Cortex of kidney (tissue), 1 donor: ENCODE measurements at places on chromosomes 2 and 18.

GRCh38 chr2:127078666-127079270 is 28.2 kb downstream of the BIN1 start:
- DNase-seq = no peak

- DNase-seq = no peak
Measured at GRCh38 chr2:65055422-65056214, 598 bp upstream of the CEP68 start.

- no peak for DNase-seq
Measured at GRCh38 chr2:200181755-200182154, 124.7 kb upstream of the SPATS2L start.

GRCh38 chr18:76566987-76567386 is 71.9 kb upstream of the ZNF516 start:
- DNase-seq = no peak

DNA sequence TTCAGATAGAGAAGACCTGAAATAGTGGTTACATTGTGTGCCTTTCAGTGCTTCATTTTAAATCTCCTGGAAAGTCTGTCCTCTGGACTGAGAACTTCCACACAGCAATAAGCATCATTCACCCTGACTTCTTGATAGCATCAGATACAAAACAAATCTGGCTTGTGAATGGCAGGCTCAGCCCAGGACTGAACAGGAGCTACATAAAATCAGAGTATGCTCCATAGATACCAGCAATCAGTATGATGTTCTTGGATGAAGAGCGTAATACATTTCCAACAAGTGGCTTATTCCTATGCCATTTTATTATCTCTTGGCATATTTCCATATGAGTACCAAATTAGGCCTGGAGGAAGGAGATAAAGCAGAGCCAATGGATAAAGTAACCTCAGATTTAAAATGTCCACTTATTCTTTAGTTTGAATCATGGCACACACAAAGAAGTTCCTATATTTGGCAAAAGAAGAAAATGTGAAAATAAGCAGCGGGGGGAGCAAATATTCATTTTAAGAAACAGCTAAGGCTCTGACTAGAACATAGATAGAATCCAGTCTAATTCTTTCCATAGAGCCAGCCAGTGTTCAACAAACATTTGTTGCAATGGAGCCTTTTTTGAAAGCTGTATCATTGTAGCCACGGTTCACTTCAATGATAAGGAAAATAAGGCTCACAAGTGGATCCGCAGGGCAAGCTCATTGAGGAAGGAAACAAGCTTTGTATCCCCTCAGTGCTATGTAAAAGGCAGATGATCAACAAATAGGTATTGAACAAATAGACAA is 230.8 kb upstream of the CHAC2 start:
- DNase-seq = no peak

- no peak for DNase-seq
Measured at GRCh38 chr2:73852020-73852419, 23.3 kb downstream of the STAMBP start.

GRCh38 chr2:100292022-100292580 is 30.2 kb downstream of the LONRF2 start:
- no peak for DNase-seq

GRCh38 chr2:180716186-180717180 is 263.9 kb upstream of the UBE2E3 start:
- no peak for DNase-seq

DNA sequence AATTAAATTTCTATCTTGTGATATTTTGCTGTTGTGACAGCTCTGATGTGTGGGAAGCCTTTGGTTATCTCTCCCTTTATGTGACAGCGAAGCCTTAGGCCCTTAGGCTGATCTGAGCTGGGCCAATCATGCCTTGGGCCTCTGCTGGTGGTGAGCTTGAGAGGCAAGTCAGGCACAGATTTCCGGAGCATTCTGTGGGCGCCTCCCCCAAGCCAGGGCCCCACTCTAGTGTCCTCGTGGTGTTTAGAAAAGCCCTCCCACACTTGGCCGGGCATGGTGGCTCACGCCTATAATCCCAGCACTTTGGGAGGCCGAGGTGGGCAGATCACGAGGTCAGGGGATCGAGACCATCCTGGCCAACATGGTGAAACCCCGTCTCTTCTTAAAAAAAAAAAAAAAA is 239.8 kb downstream of the SH3RF3 start:
- DNase-seq = no peak

DNA sequence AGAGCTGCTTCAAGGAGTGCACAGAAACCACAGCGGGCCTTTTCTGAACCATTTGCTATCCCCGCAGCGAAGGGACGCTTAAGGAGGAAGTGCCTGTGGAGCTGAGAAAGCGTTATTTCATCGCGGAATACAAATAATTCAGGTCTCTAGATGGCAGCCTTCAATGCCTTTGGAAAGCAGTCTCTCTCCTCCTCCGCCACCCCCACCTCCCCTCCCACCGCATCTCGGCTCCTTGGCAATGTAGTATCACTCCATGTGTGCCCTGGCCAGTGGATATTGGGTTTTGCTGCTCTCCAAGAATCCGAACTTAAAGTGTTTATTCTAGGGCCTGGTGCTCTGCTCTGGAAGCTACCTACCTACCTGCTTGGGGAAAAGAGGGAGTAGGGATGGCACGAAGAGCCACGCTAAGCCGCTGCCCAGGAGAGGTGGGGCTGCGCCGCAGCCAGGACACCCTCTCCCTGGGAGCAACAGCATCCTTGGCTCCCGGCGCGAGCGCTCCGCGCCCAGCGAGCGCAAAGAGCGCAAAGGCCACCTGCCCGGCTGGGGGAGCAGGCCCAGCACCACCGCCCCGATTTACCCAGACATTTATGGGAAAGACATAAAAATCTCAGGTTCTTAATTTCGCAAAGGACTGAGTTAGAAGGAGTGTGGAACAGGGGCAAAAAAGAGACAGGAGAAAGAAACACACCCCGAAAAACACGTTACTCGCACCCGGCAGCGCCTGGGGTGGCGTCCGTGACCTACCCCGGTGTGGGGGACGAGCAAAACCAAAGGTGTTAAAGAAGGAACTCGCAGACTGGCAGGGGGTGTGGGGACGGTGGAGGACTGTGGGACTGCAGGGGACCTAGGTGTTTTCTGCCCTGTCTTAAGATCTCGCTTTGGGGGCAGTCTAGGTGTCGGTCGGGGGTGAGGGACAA is 1.0 kb downstream of the SPHKAP start:
- no peak for DNase-seq

DNA sequence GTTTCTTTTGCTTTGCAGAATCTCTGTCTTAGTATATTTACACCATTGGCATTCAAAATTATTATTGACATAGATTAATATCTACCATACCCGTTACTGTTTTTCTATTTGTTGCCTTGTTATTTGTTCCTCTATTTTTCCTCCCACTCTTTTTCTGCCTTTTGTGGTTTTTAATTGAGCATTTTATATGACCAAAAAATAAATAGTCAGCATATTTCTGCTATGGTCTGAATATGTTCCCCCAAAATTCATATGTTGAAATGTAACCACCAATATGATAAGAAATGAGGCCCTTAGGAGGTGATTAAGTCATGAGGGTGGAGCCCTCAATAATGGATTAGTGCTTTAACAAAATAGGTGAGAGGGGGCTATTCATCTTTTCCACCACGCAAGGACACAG is 35.3 kb downstream of the ADRA2B start:
- no peak for DNase-seq
